RKO (cell line): ENCODE measurements at places on chromosomes 5 and 9.
A peak's percentile ranks its signal among the peaks of the same experiment; 100 is the strongest.

DNA sequence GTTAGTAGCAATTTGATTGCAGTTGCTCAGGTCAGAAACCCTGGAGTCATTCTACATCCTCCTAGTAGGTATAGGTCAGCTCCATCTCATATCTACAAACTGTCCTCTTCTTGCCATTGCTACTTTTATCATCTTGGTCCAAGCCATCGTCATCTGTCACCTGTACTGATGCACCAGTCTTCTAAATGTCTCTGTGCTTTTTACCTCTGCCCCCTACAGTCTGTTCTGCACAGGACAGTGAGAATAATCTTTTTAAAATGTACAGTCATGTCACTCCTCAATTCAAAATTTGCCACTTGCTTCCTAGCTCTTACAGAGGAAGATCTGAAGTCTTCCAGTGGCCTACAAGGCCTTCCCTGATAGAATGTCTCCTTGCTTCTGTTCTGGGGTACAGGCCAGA is 6.8 kb downstream of the NNT start:
- no peak for DNase-seq

DNA sequence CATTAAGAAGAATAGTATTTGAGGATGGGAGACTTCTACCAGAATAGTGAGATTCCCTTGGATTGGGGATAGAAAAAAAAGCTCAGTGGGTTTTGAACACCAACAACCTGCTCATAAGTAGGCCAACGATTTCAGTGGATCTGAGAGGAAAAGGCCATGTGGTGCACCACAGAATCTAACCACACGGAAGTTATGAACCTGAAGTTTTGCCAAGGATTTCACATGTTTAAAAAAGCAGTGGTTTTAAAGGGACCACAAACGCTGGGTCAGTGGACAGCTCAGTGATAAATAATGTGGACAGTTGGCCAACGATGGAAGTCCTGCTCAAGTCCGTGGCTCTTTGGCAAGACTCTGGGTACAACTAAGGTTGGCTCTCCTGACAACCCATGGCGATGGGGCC is 107.2 kb upstream of the TXNDC8 start:
- DNase-seq: no peak

DNA sequence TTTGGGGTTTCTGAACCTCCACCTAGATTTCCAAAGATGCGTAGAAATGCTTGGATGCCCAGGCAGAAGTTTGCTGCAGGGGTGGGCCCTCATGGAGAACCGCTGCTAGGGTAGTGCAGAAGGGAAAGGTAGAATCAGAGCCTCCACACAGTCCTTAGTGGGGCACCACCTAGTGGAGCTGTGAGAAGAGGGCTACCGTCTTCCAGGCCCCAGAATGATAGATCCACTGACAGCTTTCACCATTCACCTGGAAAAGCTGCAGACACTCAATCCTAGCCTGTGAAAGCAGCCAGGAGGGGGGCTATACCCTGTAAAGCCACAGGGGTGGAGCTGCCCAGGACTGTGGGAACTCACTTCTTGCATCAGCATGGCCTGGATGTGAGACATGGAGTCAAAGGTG is 13.3 kb upstream of the HSDL2 start:
- DNase-seq: no peak

GRCh38 chr5:157269761-157270272 is 3.9 kb downstream of the CYFIP2 start:
- no peak for DNase-seq

GRCh38 chr5:54610197-54610944 is 92.8 kb downstream of the SNX18 start:
- no peak for DNase-seq

GRCh38 chr5:124310453-124310852 is 436.0 kb downstream of the ZNF608 start:
- no peak for DNase-seq

GRCh38 chr5:68147659-68148058 is 67.9 kb upstream of the PIK3R1 start:
- DNase-seq: no peak

GRCh38 chr9:108800632-108801099 is 55.1 kb downstream of the ACTL7B start:
- no peak for DNase-seq

- peak; percentile 15 for DNase-seq
These were observed 684 bp upstream of the MED7 start for GRCh38 chr5:157143127-157143971.

- DNase-seq: no peak
These were observed 10.3 kb downstream of the RUSC2 start for GRCh38 chr9:35500130-35500748.

- DNase-seq: no peak
These were observed 166.7 kb upstream of the FER start for GRCh38 chr5:108581026-108581425.

DNA sequence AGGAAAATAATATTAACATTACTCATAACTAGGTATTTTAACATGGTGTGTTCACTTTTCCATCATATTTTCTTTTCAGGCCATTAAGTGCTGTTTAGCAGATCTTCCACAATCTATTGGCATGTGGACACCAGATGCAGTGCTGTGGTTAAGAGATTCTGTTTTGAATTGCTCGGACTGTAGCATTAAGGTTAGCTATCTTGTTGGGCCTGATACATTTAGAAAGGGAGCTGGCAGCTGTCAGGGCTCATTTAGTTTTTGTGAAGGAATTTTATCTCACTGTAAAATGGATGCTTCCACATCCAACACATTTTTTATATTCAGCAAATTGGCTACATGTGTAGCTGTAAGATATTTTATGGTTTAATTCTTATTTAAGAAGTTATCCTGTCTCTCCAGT is 20.7 kb upstream of the TMOD1 start:
- no peak for DNase-seq

DNA sequence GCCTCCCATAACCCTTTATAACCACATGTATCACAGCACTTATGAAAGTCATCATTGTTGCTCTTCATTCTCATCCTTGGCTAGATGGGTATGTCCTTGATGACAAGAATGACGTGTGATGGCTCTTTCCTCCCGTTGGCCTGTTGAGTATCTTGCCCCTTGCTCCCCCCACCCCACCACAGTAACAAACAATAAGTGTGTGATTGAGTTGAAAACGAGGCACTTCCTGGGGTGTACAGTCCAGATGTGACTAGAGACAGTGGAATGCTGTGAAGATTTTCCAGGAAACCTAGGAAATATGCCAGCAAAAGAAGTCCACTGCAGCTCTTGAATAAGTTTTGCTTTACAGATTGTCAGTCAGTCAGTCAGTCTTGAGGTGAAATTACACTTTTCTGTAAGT is 262.5 kb downstream of the ELAVL2 start:
- no peak for DNase-seq

DNA sequence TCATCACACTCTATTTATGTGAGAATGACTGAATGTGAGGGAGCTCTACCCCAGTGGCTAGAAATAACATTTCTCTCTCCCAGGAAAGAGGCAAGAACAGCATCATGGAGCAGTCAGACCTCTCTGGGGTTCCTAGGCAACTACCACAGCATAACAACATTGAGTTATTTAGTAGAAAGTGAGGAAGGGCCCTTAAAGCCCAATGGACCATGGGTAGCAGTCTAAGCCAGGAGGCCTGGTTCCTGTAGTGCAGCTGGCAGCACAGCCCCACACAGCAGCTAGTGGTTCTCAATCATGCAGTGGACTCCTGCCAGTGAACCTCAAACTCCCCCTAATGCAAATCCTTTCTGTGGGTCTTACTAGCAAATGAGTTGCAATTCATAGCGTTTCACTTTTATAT is 55.3 kb downstream of the SPEF2 start:
- peak; percentile 1 for DNase-seq

- DNase-seq: no peak
These were observed 134.8 kb upstream of the LARP1 start for GRCh38 chr5:154620411-154620810.

- DNase-seq: no peak
These were observed 18.5 kb downstream of the TNPO1 start for GRCh38 chr5:72834924-72835323.

DNA sequence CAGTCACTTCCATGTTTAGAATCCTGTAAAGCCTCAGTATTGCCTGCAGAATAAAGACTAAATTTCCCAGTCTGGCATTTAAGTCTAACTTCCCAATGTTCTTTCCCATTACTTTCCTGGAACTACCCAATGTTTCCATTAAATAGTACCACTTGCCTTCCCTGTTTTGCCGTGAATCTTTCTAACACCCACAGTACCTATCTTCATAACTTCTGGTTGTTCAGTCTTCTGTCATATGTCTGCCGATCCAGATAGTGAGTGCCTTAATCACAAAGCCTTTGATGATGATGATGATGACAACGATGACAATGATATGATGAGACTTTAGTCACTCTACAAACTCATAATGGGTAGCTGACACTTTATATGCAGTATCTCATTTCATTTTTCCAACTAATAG is 6.6 kb upstream of the HEMGN start:
- peak; percentile 28 for DNase-seq

GRCh38 chr5:133938039-133938821 is 30.2 kb downstream of the C5orf15 start:
- DNase-seq: no peak

GRCh38 chr5:53713978-53714666 is 153.7 kb downstream of the NDUFS4 start:
- DNase-seq: no peak

GRCh38 chr9:36820392-36820861 is 213.6 kb downstream of the PAX5 start:
- no peak for DNase-seq

- DNase-seq: no peak
These were observed 246.7 kb downstream of the ADAMTSL1 start for GRCh38 chr9:18720691-18721090.

GRCh38 chr5:15794052-15794985 is 294.3 kb downstream of the FBXL7 start:
- peak; percentile 33 for DNase-seq

DNA sequence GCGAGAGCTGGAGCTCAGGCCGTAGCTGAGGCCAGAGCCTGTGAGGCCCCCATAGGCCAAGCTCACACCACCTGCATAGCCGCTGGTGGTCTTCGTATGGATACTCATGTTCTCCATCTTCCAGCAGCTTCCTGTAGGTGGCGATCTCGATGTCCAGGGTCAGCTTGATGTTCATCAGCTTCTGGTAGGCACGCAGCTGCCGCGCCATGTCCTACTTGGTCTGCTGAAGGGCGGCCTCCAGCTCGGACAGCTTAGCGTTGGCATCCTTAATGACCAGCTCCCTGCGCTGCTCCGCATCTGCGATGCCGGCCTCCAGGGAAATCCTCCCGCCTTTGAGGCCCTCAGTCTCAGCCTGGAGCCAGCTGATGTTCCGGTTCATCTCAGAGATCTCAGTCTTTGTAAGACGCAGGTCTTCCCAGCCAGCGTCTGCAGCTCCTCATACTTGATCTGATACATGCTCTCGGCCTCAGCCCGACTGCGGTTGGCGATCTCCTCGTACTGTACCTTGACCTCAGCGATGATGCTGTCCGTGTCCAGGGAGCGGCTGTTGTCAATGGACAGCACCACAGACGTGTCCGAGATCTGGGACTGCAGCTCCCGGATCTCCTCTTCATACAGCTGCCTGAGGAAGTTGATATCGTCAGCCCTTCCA is 172.1 kb downstream of the PPP2R2B start:
- no peak for DNase-seq

DNA sequence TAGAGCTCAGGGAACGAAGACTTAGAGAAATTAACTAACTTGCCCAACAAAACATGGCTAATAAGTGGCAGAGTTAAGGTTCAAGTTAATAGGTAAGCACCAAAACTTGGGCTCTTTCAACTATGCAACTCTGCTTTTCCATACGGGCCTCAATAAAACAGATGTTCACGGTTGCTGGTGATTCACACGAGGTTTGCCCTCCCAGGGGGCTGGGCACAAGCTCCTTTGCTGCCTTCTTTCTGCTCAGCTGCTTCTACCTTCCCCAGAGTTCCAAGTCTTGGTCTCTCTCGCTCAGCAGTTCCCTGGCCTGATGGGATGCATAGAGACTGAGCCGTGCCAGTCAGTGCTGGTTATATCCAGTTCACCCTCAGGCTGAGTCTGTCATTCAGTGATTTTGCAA is 217.9 kb downstream of the SREK1 start:
- DNase-seq: no peak

- DNase-seq: no peak
These were observed 119.0 kb upstream of the DAPK1 start for GRCh38 chr9:87378676-87379075.

GRCh38 chr9:124695280-124695890 is 75.7 kb downstream of the NR6A1 start:
- DNase-seq: no peak

- peak; percentile 86 for DNase-seq
These were observed 42.9 kb downstream of the ZNF474 start for GRCh38 chr5:122172207-122172606.

DNA sequence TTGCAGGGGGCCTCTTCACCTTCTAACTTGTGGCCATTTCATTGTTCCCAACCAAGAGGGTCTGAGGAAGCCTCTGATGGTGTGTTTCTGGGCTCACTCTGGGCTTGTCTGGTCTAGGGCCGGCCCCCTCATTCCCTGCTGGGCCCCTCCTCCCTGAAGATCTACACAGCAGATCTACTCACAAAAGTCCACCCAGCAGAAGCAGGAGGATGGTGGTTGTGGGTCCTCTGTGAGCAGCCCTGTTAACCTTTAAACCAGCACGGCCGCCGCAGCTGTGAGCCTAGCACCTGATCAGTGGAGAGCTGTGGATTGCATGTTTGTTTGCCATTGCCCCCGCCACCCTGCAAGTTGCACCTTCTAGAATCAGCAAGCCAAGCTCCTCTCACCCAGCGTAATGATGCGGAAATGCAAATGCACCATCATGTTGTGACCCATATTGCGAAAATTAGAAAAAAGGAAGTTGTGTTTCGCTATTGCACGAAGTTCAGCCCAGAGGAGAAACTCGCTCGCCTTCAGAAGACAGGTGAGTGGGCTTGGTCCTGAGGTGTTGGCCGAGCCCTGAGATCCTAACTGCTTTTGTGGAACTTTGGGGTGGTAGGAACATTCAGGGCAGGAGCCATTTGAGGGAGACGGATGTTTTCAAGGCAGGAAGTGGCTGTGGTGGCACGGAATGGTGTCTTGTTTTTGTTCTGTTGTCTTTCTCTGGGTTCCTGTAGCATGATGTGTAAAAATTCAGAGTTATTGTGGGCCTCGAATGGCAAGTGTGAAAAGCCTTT is 16.7 kb downstream of the FGD3 start:
- no peak for DNase-seq

DNA sequence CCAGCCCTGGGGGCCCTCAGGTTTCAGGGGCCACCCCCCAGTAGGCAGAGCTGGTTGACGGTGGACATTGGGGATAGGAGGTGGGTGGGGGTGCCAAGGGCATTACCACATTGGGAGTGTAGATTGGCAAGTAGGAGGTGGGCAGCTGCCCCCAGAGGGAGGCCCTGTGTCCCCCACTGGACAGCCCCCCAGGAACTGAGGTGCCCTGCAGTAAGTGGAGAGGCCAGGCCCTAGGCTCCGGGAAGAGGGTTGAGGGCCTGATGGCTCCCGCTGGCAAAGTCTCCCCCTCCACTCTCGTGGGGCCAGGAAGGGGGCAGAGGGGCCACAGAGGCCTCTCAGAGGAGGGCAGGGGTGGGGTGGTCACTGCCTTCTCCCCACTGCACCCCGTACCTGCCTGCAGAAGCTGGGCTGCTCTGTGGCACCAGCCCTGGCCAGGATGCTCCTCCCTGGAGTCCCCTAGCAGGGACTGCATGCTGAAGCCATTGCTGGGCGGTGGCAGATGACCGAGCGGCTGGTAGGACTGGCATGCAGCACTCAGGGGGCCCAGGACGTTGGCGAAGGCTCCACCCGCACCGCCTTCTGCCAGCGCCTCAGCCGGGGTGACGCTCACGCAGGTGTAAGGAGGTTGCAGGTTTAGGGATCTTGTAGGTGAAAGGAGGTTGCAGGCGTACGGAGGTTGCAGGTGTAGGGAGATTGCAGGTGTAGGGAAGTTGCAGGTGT is 89.6 kb upstream of the CACNA1B start:
- no peak for DNase-seq

GRCh38 chr9:26131886-26132285 is 453.6 kb upstream of the TUSC1 start:
- no peak for DNase-seq

- no peak for DNase-seq
These were observed 17.2 kb downstream of the TCOF1 start for GRCh38 chr5:150374651-150375050.
